Activated CD4-positive, alpha-beta T cell treated with anti-CD3 and anti-CD28 coated beads for 36 hours (primary cell): ENCODE measurements at places on chromosomes 6 and 20. TPM values are rescaled to one million over a fixed set of nuclear protein-coding genes. Genes with fewer than 3 reads are reported as not detected.
A peak's percentile ranks its signal among the peaks of the same experiment; 100 is the strongest.

DNA sequence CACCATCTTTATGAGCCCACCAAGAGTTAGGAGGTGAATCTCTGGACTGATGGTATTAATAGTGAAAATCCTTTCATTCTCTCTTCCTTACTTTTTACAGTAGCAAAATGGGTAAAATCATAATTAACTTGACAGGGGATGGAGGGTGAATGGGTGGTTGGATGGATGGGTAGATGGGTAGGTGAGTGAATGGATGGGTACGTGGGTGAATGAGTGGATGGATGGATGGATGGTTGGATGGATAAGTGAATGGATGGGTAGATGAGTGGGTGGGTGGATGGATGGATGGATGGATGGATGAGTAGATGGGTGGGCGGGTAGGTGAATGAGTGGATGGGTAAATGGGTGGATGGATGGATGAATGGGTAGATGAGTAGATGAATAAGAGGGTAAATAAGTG, 63.2 kb downstream of the BMP7 start:
- no peak for DNase-seq

DNA sequence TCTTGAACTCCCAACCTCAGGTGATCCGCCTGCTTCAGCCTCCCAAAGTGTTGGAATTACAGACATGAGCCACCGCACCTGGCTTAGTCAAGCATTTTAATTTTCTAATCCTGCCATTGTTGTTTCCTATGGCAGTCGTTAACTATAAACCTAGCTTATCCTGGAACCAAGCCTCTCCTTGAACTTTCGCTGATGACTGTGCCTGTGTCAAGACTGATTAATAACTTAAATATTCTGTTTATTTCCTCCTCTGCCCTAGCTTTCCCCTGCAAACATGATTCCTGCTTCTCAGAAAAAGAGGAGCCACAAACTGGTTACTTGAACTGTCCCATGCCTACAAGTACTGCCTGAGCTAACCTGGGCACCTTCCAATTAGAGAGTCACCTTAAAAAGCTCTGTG, 1.5 kb downstream of the VNN1 start:
- DNase-seq, result no peak

- no peak for DNase-seq
Measured at GRCh38 chr6:136465766-136466303, 84.4 kb downstream of the MAP7 start.

DNA sequence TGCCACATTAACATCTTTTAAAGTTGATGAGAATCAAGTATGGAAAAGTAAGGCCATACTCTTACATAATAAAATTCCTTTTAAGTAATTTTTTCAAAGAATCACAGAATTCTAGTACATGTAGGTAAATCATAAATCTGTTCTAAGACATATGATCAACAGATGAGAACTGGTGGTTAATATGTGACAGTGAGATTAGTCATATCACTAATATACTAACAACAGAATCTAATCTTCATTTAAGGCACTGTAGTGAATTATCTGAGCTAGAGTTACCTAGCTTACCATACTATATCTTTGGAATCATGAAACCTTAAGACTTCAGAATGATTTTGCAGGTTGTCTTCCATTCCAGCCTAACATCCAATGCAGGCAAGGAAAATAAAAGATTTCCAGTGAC, 11.6 kb downstream of the PLN start:
- DNase-seq, result no peak

DNA sequence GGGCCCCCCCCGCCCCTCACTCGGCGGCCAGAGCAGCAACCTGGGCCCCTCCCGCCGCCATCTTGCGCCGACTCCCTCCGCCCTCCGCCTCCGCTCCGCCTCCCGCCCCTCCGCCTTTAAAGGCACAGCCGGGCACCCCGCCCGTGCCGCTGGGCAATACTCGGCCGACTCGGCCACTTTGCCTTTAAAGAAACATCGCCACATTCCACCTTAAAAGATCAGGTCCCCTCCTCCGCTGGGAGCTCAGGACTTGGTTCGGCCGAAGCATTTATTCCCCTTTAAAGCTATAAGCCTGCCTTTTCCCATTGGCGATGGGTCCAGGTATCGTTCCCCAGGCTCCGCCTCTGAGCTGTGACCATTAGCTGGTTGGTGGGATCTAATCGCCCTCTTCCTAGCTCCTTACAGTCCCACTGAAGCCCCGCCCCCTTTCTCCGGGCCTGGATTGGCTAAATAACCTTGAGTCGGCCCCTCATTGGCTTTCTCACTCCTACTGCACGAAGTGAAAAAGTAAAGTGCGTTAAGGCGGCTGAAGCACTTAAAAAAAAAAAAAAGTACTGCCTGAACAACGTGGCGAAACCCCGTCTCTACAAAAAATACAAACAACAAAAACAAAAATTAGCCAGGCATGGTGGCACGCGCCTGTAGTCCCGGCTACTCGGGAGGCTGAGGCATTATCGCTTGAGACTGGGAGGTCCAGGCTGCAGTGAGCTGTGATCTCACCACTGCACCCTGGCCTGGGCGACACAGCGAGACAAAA, at the start of gene ZBTB22:
Gene ZBTB22, minus strand, starts transcription at position 76 of the 757 bp plus-strand sequence. CDS start 828 bp downstream, outside the sequence.
- DNase-seq, result peak; percentile 98

- no peak for DNase-seq
Measured at GRCh38 chr6:170451762-170452651, 101.1 kb downstream of the PSMB1 start.

GRCh38 chr20:50583442-50584150, 73.4 kb downstream of the PTPN1 start:
- no peak for DNase-seq

The KCNG1 gene
- 2.8 TPM for total RNA-seq

GRCh38 chr20:9454791-9455190, 59.6 kb upstream of the LAMP5 start:
- no peak for DNase-seq

The PKIG gene
- 4.5 TPM for total RNA-seq

GRCh38 chr6:41523915-41524633, 22.1 kb upstream of the FOXP4 start:
- no peak for DNase-seq

The DUSP22 gene
- 33.2 TPM for total RNA-seq

- no peak for DNase-seq
Measured at GRCh38 chr6:42106112-42107023, 36.1 kb downstream of the C6orf132 start.

The NRSN1 gene
- not detected for total RNA-seq

The ASIP gene
- total RNA-seq, result not detected

The CST5 gene
- not detected for total RNA-seq

- no peak for DNase-seq
Measured at GRCh38 chr20:24405810-24406209, 63.6 kb upstream of the SYNDIG1 start.

GRCh38 chr20:15889514-15890256, 683.6 kb downstream of the KIF16B start:
- DNase-seq, result no peak

- DNase-seq, result no peak
Measured at GRCh38 chr6:42564506-42564825, 637 bp downstream of the UBR2 start.

DNA sequence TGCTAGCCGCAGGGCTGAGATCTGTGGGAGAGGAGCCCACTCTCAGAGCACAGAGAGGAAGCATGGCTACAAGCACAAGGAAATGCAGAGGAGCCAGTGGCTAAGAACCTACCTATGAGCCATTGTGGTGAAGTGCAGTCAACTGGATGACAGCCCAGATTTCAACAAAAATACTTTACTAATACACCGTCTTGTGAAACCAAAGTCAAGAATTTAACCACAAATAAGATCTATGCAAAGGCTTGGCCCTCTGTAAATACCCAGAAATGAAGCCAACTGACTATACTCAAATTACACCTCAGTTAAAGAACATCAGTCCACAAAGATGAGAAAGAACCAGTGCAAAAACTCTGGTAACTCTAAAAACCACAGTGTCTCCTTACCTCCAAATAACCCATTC, 40.1 kb upstream of the PTCHD4 start:
- DNase-seq, result no peak

The ZSCAN23 gene
- total RNA-seq, result 2.9 TPM

The CDSN gene
- not detected for total RNA-seq

- DNase-seq, result no peak
Measured at GRCh38 chr6:44007818-44008621, 119.2 kb downstream of the MRPL14 start.

The TNF gene
- total RNA-seq, result 93.3 TPM

GRCh38 chr6:98808541-98809210, 25.7 kb upstream of the POU3F2 start:
- no peak for DNase-seq

The FAM209A gene
- 0.73 TPM for total RNA-seq

The C6orf132 gene
- 0.14 TPM for total RNA-seq

The SLC13A3 gene
- 0.07 TPM for total RNA-seq

- no peak for DNase-seq
Measured at GRCh38 chr6:12189661-12190060, 100.5 kb upstream of the EDN1 start.

DNA sequence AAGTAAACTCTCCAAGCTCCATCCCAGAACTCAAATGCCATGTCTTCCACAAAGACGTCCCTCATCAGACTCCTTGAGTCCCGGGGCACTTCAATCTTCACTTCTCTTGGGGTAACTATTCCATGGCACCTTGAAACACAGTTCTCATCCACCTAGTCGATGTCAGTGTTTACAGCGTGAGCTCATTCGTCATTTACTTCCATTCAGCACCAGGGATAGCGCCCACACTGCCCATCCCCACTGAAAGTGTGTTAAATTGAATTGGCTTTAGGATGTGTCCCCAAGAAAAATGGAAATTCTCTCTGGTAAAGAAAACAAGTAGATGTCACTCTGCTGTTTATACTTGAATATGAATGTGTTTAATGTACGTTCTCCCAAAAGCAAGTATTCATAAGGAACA, 31.3 kb downstream of the KCNK15 start:
- peak; percentile 36 for DNase-seq

GRCh38 chr6:151109869-151110575, 129.7 kb upstream of the AKAP12 start:
- no peak for DNase-seq

DNA sequence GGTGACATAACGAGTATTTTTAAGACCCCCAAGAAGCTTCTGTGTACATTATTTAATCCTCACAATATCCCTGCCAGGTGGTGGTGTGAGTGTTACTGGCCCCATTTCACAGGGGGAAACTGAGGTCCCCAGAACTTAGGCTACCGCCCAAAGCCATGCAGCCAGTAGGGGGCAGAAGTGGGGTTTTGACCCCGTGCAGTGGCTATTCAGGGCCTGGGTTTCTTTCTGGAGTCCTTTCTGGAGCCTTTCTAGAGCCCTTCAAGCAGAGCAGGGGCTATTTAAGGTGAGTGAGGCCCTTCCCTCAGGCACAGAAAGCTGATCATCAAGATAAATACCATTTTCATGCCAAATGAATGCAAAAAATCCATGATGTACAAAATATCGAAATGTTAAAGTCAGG, 59.0 kb downstream of the CTCFL start:
- no peak for DNase-seq

The TAAR6 gene
- not detected for total RNA-seq

- DNase-seq, result no peak
Measured at GRCh38 chr6:168411793-168412192, 29.2 kb upstream of the SMOC2 start.
